Choroid plexus epithelial cell (primary cell): ENCODE measurements at places on chromosomes 12 and 14.
A peak's percentile ranks its signal among the peaks of the same experiment; 100 is the strongest.

DNA sequence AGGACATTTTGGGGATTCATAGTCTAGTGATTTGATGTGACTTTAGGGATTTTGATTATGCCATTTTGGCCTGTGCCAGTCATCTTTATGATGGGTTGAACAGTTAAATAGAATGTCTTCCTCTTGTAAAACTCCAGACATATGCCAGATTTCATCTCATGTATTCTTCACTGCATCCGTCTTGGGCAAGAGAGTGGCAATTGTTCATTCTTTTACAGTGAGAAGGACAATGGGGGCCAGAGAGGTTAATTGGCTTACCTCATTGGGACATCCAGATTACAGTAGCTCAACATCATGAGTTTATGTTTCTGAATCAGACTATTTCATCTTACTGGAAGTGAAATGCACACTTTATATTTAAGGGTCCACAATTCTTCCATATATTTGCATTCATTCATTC lies 108.2 kb upstream of the SLC38A2 start:
- DNase-seq, result no peak

- DNase-seq, result no peak
Observed at GRCh38 chr12:107477018-107477417, 208.6 kb upstream of the PWP1 start.

DNA sequence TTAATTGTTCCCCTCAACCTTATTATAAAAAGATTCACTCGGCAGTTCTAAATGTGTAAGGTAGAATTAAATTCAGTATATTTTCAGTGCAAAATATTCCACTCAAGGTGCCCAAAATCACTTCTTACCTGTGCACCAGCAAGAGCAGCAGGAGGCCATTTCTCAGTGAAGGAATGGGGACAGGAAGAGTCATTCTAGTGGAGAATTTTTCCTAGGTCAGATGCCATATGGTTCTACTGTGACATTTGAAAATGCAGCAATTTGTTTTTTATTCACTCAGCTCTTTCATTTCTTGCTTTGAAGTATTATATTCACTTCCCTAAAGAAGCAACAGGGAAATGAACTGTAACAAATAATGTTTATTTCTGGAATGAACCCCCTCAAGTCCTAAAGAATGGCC lies 264.0 kb upstream of the SYT1 start:
- DNase-seq, result no peak

GRCh38 chr14:75427126-75427481 lies 718 bp upstream of the JDP2 start:
- DNase-seq, result no peak

DNA sequence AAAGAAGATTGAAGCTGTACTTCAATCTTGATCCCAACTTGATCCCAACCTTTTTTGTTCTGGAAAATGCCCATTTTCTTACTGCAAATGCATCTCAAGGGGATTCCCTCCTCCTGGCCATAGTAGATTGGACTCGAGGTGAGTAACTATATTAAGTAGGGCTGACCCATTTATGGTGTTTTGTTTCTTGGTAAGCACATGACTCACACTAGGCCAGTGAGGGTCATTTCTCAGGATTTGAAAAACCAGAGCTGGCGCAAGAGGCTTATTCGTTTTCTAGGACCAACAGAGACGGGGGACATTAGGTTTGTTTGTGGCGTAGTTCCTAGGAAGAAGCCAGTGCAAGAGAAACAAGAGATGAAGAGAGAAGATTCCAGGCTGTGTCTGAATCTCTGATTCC lies 51.4 kb downstream of the MRPL42 start:
- peak; percentile 83 for DNase-seq

DNA sequence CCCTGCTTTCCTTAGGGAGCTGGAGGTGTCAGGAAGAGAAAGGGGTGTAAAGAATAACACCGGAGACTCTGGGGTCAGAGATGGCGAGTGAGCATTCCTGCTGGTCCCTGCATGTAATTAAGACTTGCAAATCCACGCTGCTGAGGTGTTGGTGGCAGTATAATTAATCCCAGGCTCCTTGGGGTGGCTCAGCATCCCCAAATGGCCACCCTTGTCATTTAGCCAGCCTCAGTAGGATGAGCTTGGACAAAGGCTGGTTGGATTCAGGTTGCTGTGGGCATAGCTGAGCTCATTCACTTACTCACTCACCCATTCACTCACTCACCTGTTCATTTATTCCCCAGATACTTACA lies 174.4 kb upstream of the RPH3A start:
- DNase-seq, result no peak

DNA sequence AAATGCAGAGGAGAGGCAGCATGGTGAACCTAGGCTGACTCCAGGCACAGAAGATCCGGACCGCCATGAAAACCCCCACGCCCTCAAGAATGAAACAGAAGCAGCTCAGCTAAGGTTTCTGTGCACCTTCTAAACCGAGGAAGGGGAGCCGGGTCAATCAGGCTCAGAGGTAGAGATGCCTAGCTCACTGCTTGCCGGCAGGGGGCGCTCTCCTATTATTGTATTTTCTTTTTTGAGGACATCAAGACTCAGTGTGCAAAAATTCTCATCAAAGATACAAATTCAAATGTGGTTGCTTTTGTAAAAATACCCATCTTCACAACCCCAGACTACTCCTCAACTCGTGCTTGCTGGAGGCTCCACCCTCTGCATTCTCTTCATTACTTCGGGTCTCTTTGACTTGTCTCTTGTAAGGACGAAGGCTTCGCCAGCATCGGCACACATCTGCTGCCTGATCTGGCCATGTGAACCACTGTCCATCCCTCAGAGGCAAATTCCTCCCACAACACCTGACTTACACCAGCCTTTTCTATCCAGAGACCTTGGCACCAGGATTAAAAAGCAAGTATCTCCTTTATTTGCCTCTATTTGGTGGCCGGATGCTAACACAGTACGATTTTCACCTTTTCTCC lies 33.4 kb upstream of the RNASE3 start:
- peak; percentile 67 for DNase-seq

- DNase-seq, result no peak
Observed at GRCh38 chr14:92014040-92014439, 25.8 kb downstream of the TRIP11 start.

DNA sequence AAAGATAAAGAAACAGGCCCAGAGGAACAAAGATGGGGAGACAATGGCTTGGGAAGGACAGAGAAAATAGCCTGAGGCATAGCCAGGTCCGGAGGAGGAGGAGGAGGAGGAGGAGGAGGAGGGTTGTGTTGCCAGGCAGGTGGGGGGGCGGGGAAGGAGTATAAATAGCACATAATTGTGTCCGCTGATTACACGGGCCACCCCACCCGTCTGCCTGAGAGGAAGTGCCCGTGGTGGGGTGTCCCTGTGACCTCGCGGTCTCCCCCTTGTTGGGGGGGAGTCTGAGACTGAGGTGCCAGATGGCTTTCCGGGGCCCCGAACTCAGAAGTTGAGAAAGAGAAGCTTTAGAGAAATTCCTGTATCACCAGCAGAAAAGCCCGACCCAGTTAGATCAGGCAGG lies 1.9 kb upstream of the SP7 start:
- no peak for DNase-seq

DNA sequence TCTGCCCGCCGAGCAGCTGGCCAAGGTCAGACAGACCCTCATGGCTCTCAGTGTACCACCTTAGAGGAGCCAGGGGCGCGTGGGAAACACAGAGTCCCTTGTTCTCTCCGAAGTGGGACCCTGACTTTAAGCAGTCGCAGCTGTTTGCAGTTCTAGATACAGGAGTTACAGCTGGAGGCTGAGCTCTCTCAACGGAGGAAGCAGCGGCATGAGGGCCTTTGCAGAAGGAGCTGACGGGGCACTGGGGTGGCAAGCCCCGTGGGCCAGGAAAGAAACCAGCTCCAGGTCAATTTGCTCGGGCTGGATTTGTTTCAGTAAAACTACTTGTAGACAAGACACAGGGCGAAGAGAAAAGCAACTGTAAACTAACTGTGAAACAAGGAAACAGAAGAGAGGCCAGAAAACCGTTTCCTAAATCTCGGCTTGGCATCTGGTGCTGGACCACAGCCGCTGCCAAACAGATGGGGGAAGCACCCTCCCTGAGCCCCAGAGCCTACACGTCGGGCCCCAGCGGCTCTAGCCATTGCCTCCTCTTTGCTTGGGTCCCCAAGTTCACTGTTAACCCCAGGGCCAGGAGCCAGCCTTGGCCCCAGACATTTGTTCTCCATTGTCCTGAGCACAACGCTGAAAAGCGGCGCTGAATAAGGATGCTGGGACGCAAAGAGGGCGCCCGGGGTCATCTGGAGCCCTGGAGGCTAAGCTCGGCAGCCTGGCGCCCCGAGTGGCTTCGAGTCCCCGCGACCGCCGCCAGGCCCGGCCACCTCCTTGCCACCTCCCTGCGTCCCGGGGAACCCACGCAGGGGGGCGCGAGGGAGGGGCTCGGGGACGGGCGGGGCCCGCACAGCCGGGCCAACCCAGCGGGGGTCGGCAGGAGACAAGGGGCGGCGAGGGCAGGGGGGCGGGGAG lies 914 bp upstream of the PACS2 start:
- no peak for DNase-seq

GRCh38 chr12:13061377-13061776 lies 17.2 kb downstream of the FAM234B start:
- no peak for DNase-seq

- DNase-seq, result peak; percentile 13
Observed at GRCh38 chr14:42140831-42141279, 534.2 kb downstream of the LRFN5 start.

DNA sequence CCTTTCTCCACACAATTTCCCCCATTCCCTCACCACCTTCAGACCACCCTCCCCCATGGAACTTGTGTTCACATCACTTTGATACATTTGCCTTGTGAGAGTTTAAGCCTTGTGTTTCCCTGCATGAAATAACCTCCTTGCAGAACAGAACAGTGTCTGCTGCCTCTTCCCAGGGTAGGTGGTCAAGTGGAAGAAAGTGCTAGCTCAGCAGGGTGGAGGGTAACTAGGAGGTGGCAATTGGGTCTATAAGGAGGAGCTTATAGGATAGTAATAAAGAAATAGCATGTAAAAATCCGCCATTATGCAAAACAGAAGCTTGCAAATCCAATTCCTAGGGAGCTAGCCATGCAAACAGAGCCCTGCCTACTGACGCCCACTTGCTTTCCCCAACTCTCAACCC lies 13.9 kb upstream of the KRT8 start:
- no peak for DNase-seq

DNA sequence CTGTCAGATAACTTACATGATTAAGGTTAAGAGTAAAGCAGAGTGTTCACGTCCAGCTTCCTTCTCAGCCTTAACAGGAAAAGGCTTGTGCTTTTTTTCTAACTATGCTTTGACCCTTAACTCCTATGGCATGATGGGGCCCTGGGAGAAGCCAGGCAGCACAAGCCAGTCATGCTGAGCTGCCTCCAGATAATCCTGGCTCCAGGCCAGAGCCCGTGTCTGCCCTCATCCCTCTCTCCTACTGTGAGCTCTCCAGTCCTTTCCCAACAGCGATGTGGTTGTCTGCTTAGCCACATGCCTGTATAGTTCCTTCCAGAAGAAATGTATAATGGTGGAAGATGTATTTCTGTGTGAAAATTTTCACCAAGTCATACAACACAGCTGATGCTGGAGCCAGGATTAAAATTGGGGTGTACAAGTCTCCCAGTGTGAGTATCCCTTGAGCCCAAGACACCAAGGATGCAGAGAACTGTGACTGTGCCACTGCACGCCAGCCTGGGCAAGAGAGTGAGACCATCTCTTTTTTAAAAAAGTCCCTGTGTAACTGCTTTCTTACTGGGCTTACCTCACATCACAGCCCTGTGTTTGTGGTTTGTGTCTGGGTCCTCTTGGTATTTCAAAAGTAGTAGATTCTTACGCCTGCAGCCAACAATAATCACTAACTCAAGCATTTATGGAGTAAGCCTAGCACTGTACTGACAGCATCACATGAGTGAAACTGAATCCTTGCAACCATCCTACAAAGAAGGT lies 7.9 kb upstream of the ITFG2 start:
- peak; percentile 96 for DNase-seq

DNA sequence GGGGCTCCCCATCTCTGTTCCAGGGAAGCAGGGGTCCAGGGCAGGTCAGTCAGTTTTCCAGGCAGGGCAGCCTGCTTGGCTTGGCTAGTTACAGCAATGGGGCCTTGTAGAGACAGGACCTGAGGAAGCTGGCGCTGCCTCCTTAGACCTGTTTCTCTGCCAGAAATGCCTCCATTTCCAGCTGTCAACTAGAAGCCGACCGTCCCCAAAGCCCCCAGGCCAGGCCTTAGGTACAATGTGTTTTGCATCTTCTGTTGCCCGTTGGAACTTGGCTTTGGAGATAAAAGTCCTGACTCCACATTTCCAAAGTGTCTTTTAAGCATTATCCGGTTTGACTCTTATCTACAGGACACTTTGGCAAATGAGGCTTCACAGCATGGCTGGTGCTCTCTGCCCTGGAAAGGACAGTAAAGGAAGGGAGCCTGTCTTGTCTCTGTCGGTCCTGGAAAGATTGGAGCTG lies 42.6 kb downstream of the KRT80 start:
- peak; percentile 20 for DNase-seq

DNA sequence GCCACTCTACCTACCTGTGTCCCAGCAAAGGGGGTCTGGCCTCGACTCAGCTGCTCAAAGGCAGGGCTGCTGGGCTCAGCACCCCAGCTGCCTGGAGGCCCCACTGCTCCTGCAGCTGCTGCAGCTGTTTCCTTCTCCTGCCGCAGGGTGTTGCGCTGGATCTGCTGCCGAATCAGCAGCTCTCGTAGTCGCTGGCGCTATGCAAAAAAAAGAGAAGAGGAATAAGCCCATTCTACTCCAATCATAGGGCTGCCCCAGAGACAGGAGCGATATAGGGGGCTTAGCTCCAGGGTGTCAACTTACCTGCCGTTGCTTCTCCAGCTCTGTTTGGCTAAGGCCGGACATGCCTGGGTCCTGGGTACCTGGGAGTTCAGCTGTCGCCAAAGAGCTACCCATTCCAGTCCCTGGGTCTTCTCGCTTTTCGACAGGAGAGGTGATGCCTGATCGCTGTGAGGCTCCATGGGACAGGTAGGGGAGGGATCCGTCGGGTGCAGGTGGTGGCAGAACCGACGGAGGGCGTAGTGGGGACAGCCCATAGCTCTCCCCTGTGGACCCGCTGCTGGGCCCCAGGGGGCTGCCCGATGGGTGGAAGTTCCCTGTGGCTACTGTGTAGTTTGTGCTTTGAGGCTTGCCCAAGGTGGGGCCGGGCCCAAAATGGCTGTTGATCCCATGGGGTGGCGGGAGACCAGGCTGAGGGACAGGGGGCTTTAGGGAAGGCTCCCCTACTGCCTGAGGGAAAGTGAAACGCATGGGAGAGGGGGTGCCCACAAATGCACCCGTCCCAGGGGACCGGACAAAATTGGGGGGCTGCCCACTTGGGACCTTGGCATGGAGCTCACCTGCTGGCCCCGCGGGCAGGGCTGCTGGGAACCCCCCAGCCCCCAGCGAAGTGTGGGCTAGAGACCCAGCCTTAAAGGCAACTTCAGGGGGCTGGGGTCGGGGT lies 20.9 kb downstream of the KMT2D start:
- DNase-seq, result no peak
